ENCODE measurements at places on chromosomes 7 and 10. TPM values are rescaled to one million over a fixed set of nuclear protein-coding genes. Genes with fewer than 3 reads are reported as not detected.
A peak's percentile ranks its signal among the peaks of the same experiment; 100 is the strongest.

The MEOX2 gene
- not detected for total RNA-seq

The RBM28 gene
- 49.0 TPM for total RNA-seq

The SPDYE2 gene
- not detected for total RNA-seq

The CRHR2 gene
- not detected for total RNA-seq

The CYP17A1 gene
- total RNA-seq, result 0.14 TPM

The DEPP1 gene
- 14.8 TPM for total RNA-seq

The IKZF1 gene
- total RNA-seq, result not detected

GRCh38 chr10:17144032-17144431, 14.4 kb upstream of the CUBN start:
- no peak overlapping the region for H3K27ac ChIP-seq
- H3K4me3 ChIP-seq, result no peak overlapping the region
- no peaks in the 10 kb centered on the region for H3K36me3 ChIP-seq
- DNase-seq, result no peak

DNA sequence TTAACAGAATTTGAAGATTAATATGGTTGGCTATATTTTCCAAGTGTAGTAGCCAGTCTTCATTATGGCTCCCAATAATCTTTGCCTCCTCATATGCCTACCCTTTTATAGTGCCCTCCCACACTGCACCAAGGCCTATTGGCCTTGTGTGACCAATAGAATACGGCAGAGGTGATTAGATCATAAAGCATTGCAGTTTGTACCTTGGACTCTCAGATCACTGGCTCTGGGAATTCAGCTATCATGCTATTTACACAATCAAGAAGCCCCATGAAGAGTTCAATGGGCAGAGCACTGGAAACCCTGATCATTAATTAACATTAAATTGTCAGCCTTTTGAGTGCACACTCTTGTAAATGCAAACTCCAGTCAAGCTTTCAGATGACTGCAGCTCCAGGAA, 154.5 kb upstream of the MAGI2 start:
- H3K36me3 ChIP-seq, result no peaks in the 10 kb centered on the region
- no peak overlapping the region for H3K27ac ChIP-seq
- peak; percentile 25 for DNase-seq
- H3K4me1 ChIP-seq, result no peaks in the 10 kb centered on the region
- H3K27me3 ChIP-seq, result no peaks in the 10 kb centered on the region
- H3K4me3 ChIP-seq, result no peak overlapping the region

- H3K27ac ChIP-seq, result no peak overlapping the region
- no peaks in the 10 kb centered on the region for H3K36me3 ChIP-seq
- no peak for DNase-seq
- H3K4me1 ChIP-seq, result no peaks in the 10 kb centered on the region
- peaks cover 8% of the 10 kb centered on the region for H3K27me3 ChIP-seq
Measured at GRCh38 chr10:99234041-99234790, 1.4 kb downstream of the HPSE2 start.

DNA sequence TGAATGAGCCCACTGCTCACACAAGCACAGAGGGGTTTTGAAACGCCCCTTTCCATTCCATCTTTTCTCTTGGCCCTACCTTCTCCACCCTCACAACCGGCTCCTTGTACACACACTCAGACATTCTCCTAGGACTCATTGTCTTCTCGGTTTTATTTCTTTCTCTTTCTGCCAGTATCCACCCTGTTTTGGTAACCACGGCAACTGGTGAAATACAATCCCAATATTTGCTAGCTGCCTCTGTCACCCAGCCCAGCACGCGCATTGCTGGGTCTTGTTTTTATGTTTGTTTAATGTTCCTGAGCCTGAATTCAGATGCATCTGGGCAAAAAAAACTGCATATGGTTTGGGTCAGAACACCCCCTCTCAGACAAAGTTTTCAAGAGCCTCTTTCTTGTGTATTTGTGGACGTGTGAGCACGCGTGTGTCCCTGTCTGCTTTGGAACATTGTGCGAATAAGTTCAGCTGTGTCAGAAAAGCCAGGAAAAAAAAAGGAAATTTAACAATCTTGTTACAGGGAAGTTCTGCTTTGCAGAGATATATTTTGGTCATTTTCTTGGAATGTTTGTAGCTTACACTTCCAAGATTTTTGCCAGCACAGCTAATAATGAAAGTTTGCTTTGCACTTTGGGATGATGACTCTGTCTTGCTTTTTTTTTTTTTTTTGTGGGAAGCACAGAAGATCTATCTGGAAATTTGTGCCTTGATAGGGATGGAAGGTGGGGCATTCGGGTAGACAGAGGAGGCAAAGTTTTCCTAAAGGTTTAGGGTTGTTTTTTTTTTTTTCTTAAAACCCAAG, 225.9 kb downstream of the TRIL start:
- DNase-seq, result no peak
- H3K27ac ChIP-seq, result no peak overlapping the region

GRCh38 chr10:127048630-127049029, 143.4 kb downstream of the DOCK1 start:
- no peak for DNase-seq
- H3K27ac ChIP-seq, result no peak overlapping the region
- no peaks in the 10 kb centered on the region for H3K4me1 ChIP-seq
- H3K36me3 ChIP-seq, result peaks cover 5% of the 10 kb centered on the region
- H3K4me3 ChIP-seq, result no peak overlapping the region

- H3K36me3 ChIP-seq, result no peaks in the 10 kb centered on the region
- H3K27ac ChIP-seq, result no peak overlapping the region
- DNase-seq, result peak; percentile 50
- H3K4me1 ChIP-seq, result peaks cover 19% of the 10 kb centered on the region
- no peak overlapping the region for H3K4me3 ChIP-seq
Measured at GRCh38 chr7:75617634-75618234, 121.0 kb downstream of the HIP1 start.

- peaks cover 41% of the 10 kb centered on the region for H3K4me1 ChIP-seq
- no peaks in the 10 kb centered on the region for H3K27me3 ChIP-seq
- H3K27ac ChIP-seq, result no peak overlapping the region
- no peak overlapping the region for H3K4me3 ChIP-seq
Measured at GRCh38 chr10:33008499-33009243, 50.6 kb upstream of the ITGB1 start.

- H3K36me3 ChIP-seq, result peaks cover 3% of the 10 kb centered on the region
- H3K27me3 ChIP-seq, result no peaks in the 10 kb centered on the region
- H3K4me1 ChIP-seq, result peaks cover 9% of the 10 kb centered on the region
- H3K4me3 ChIP-seq, result no peak overlapping the region
- no peak for DNase-seq
Measured at GRCh38 chr7:6619961-6620360, 4.6 kb downstream of the ZNF853 start.
